HepG2 (cell line): ENCODE measurements at places on chromosomes 7 and 10. TPM values are rescaled to one million over a fixed set of nuclear protein-coding genes. Genes with fewer than 3 reads are reported as not detected.

GRCh38 chr10:129441372-129442009 is 25.6 kb upstream of the MGMT start:
- DNase-seq: peak; percentile 19

DNA sequence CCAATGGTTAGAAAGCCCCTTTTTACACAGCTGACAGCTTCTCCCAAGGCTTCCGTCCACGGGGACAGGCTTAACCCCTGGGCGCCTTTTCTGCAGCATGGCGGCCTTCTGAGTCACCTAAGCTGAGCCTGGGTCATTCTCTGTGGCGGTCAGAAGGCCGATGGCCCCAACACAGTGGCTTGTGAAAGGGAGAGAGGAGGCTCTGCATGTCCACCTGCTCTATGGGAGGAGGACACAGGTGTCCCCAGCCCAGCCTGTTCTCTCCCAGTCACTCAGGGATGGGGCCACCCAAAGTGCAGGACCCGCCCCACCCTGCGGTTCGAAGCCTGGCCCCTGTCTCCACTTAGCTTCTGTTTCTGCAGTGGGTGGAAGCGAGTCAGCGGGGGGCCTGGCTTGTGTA is 20.4 kb upstream of the TTYH3 start:
- no peak for DNase-seq

DNA sequence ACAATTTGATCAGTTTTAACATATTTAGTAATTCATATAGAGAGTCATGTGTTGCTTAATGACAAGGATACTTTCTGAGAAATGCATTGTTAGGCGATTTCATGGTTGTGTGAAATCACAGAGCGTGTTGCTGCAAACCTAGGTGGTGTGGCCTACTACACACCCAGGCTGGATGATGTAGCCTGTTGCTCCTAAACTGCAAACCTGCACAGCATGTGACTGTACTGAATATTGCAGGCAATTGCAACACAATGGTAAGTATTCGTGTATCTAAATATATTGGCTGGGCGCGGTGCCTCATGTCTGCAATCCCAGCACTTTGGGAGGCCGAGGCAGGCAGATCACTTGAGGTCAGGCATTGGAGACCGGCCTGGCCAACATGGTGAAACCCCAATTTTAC is 73.7 kb upstream of the BAIAP2L1 start:
- DNase-seq: no peak

- DNase-seq: no peak
Measured at GRCh38 chr7:7772397-7772821, 54.0 kb upstream of the RPA3 start.

GRCh38 chr7:156466955-156467625 is 173.5 kb upstream of the RNF32 start:
- DNase-seq: no peak

GRCh38 chr10:85317827-85318226 is 989.4 kb downstream of the CCSER2 start:
- DNase-seq: no peak

Gene PGAM1
- 354 and 442 TPM in 2 replicates for total RNA-seq

Gene ATOH7
- total RNA-seq: 0.07 TPM in 1 of 2 replicates, not detected in the other

- DNase-seq: no peak
Measured at GRCh38 chr7:30143748-30144251, 9.0 kb downstream of the MTURN start.

GRCh38 chr10:65196111-65196510 is 1674.9 kb downstream of the REEP3 start:
- no peak for DNase-seq

DNA sequence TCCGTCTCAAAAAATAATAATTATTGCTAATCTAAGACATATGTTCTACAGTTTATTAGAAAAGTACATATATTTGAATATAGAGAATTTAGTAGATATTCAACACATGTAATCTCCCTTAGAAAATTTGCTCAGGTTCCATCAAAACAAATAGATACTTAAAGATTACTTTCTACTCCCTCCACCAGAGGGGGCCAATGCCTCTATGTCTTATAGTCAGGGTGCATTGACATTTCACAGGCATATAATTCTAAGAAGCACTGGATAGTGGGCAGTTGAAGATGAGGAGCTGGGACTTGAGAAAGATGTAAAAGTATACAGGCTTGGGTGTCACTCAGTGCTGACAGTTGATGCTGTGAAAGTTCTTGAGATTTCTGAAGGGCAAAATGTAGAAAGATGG is 301.6 kb upstream of the HPS1 start:
- peak; percentile 30 for DNase-seq

DNA sequence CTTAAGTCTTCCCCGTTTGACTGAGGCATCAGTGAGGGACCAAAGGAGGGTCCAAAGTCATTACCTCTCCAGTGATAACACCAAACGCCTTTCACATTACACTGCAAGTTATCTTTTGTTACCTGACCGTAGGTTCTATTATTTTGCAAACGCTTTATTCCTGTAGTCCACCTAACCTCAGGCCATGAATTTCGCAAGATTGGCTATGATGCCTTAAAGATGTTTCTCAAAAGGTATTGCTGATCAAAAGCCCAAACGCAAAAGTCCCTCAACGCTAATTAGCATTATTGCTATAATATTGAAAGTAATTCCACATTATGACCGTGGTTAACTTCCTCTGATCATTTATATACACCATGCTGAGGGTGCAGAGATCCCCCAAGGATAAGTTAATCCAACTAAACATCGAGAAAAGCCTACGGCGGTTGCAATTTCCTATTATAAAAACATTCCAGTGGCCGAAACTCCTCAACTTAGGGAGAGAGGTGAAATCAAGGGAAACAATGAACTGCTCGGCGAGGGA is 649 bp downstream of the DNA2 start:
- no peak for DNase-seq

Gene SEMA3A
- total RNA-seq: 0.56 and 1.2 TPM in 2 replicates

GRCh38 chr7:87475359-87476178 is at the start of gene ABCB4:
Gene ABCB4 (minus strand): TSS chr7:87475680. CDS start chr7:87475465, 215 bp downstream.
- DNase-seq: no peak

GRCh38 chr10:47023237-47024045 is 112.2 kb downstream of the PTPN20 start:
- no peak for DNase-seq

DNA sequence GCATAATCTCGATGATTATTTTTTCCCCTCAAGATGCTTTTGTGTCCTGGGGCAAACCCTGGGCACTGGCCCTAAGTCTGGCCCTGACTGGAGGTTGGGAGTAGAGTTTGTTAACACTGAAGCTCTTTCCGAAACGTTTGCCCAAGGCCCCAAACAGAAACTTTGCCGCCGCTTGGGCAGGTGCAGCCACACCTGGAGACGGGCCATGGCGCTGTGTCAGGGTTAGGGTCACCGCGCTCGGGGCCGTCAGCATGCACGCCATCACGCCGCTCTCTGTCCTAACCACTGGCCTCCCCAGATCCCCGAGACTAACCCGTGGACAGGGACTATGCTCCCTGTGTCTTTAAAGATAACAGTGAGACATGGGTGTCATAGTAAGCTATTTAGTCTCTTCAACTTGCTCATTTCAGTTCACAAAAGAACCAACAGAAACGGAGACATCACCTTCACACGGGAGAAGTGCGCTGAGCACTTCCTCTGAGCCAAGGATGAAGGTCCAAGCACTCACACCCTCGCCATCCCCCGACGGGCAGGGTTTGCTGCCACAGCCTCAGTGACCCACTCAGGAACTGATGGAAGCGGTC is 85.3 kb upstream of the DIP2C start:
- no peak for DNase-seq

GRCh38 chr10:79209831-79210230 is 137.4 kb upstream of the PPIF start:
- no peak for DNase-seq

DNA sequence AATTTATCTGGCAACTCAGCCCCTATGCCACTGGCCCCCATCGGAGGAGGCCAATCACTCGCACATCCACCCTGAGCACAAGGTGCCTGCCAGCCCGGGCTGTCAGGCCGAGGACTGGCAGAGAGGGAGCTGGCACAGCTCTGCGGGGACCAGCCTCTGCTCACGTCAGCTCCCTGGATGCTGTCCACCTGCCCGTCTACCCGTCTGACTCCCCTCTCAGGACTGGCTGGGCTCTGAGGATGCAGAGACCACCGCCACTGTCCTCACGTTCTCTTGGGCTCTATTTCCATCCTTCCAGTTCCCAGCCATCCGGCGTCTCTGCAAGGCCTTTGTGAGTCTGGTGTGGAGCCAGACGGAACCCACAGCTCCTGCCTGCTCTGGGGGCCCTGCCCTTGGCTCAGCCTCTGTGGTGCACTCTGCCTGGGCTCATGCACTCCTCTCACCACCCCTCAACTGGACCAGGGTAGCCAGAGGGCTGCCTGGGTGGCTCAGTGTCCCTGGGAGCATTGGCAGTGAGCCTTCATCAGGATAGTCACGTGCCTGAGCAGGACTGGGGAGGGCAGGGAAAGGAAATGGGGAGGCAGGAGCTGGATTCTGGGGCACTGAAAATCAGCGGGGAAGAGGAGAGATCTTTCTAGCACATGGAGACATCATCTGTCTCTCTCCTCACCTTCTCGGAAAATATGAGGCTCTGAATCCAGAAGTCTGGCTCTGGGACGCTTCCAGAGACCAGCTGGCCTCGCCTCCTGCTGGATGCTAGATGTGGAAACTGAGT is 38.0 kb upstream of the PCBD1 start:
- no peak for DNase-seq

DNA sequence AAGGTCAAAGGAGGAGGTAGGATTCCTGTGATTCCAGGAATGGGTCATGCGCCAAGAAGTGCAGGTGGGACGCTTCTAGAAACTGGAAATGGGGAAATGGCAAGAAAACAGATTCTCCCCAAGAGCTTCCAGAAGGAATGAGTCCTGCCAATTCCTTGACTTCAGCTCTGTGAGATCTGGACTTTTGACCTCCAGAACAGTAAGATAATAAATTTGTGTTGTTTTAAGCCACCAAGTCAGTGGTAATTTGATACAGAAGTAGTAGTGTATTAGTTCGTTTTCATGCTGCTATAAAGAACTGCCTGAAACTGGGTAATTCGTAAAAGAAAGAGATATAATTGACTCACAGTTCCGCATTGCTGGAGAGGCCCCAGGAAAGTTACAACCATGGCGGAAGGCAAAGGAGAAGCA is 178.6 kb upstream of the GALNT17 start:
- no peak for DNase-seq

- DNase-seq: no peak
Measured at GRCh38 chr10:50324680-50325393, 73.5 kb upstream of the ASAH2 start.

- DNase-seq: no peak
Measured at GRCh38 chr10:88194041-88194887, 330.8 kb downstream of the PTEN start.

DNA sequence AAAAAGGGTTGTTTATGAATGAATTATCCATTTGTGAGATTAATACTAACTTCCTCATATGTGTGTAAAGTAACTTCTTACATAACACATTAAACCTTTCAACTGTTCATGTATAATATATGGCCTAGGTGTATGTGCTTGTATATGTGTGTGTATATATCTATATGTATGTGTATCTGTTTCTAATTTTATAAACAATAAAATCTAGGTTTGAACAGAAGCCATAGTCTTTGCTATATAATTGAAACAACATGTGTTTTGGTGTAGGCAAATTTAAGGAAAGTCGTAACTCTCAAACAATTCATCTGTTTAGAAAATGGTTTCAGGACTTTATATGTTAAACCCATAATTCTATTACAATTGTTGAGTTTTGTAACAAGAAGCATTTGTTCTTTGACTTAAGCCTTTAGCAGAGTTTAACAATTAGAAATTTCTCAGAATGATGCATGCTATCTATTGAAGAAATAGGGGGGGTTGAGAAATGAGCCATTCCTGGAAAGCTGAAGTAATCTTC is 103.3 kb downstream of the BBS9 start:
- DNase-seq: no peak

Gene C7orf33
- not detected in 2 replicates for total RNA-seq

Gene KBTBD2
- 25.2 and 33.6 TPM in 2 replicates for total RNA-seq

- DNase-seq: peak; percentile 73
Measured at GRCh38 chr7:101308245-101309085, 13.1 kb downstream of the IFT22 start.

GRCh38 chr10:125156739-125157480 is 3.5 kb downstream of the CTBP2 start:
- no peak for DNase-seq

GRCh38 chr10:1107679-1108078 is 51.5 kb downstream of the WDR37 start:
- DNase-seq: no peak

Gene STAMBPL1
- total RNA-seq: 1.5 and 1.6 TPM in 2 replicates

- DNase-seq: no peak
Measured at GRCh38 chr7:74717889-74718288, 55.9 kb upstream of the NCF1 start.

Gene ANKRD26
- total RNA-seq: 9.6 and 10.0 TPM in 2 replicates

- DNase-seq: no peak
Measured at GRCh38 chr10:69814251-69814650, 12.5 kb downstream of the COL13A1 start.

DNA sequence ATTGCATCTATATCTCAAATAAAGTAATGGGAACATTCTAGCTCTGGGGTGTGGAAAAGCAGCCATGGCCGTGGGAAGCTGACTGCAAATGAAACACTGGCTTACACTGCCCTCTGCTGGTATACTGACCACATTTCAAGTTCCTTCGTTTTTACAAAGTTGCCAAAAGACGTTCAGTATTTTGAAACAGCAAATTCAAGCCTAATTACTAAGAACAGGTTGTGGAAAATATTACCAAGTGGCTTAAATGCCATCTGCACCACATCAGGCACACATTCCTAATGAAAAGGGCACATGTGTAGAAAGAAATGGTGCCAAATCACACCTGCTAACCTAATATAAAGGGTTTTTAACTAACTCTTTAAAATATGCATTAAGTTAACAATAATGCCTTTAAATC is 83.9 kb downstream of the JAZF1 start:
- DNase-seq: peak; percentile 27

DNA sequence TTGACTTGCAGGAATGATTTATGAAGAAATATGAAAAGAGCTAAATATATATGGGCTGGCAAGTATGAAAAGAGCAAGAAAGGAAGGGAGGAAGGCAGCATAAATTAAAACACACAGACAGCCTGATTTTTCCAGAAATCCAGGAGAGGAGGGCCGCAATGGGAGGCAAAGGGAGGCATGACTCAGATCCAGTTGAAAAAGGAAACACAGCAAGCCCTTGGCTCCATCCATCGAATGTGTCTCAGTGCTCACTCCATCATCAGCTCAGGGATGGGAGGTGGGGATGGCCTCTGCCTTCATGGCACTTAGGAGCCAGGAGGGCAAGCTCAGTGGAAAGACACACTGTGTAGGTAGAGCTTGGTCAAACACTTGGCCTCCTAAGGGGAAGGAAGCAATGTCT is 75.7 kb upstream of the PDZD8 start:
- no peak for DNase-seq

- DNase-seq: no peak
Measured at GRCh38 chr10:73655990-73656298, at the start of gene SYNPO2L. Gene SYNPO2L (minus strand): TSS chr10:73656029. CDS start chr10:73655922, 107 bp downstream.

GRCh38 chr7:47737601-47738000 is 155.7 kb upstream of the TNS3 start:
- no peak for DNase-seq

DNA sequence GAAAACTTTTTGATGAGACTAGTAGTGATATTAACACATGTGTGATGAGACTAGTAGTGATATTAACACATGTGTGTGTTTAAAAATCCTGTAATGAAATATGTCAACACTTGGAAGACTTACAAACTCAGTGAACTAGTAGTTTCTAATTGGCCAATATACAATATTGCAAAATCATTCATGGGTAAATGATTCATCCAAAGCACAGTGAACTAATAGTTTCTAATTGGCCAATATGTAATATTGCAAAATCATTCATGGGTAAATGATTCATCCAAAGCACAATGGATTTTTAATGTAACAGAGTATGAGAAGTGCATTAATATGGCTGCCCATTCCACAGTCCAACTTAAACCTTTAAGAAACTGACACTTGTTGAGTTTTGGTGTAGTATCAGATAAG is 77.8 kb downstream of the ATAD1 start:
- peak; percentile 44 for DNase-seq

Gene PVRIG
- total RNA-seq: not detected in 2 replicates

Gene FBXL13
- total RNA-seq: 0.22 and 0.77 TPM in 2 replicates
